ENCODE measurements at places on chromosomes 7 and 10.

- no peak for DNase-seq
Measured at GRCh38 chr7:2785071-2785500, 59.0 kb downstream of the GNA12 start.

DNA sequence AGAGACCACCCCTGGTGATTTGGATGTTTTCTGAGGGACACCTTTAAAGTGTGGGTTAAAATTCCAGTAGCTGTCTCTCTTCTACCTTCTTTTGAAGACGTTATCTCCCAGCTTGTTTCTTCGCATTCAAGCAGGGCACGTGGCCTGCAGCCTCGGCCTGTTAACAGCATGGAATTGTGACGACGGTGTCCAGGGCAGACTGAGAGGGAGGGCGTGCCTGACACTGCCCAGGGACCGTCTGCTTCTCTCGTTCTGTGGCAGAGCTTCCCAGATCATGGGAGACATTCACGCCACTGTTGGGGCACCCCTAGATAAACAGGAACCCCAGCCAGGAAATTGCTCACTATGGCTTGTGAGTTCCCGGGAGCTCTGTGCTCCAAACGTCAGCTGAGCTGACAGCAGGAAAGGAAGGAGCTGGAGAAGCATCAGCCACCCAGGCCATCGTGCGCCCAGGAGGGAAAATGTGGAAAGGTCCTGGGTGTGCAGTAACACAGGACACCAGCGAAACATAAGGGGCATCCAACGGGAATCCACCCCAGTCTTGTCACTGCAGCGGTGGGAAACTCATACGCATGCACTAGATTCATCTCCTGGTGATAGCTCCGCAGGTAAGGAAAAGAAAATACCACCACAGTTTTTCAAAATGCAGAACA is 41.1 kb upstream of the RBM33 start:
- no peak for DNase-seq

DNA sequence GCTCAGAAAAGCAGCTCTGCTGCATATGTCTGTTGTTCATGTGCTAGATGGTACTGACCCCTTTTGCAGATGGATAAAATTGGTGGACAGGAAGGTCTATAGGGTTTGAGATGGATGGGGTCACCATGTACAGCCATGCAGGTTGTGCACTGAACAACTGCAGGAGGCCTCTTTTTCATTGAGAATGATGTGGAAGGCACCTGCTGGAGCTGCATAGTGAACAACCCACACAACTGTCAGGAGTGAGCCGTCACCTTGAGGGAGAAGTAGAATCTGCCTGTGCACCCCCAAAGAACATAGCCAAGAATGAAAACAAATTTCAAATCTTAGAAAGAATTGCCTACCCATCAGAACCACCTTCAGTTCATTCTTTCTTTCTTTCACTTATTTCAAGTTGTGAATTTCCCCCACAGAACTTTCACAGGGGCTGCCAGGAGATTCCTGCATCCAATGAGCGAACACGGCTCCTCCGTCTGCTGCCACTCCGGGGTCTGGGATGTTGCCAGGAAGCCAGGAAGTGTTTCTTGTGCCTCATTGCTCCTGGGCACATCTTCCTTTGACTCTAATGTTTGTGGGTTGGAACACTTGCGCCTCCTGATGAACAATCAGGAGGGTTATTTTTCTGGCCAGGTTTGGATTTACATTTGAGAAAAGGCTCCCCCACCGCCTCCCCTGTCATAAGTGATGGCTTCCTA is 53.7 kb upstream of the DOCK1 start:
- DNase-seq = peak; percentile 21

- DNase-seq = no peak
Measured at GRCh38 chr10:28810057-28810870, 132.9 kb downstream of the BAMBI start.

DNA sequence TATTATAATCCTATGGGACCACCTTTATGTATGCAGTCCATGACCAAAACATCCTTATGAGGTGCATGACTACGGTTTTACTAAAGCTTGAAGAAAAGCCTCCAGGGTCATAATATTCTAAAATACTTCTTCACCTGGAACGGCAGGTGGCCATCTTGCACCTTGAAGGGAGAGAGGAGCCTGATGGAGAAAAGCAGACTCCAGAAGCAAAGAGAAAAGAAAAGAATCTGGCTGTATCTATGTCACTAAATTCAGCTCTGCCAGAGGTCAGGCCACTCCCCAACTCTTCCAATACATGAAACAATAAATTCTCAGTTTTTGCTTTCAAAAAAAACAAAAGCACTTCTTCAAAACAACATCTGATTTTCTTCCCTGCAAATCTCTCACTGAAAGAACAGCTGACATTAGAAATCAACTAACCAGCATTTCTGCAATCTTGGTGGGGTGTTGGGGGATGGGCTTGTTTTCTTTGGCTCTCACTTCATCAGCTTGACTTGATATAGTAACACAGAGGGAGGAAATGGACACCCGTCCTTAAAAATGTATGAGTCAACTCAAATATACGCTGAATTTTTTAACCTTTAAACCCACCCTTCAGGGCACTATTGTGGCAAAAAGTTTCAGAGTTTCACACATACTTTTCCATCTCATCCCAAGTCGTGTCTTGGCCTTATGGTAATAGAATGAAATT is 21.7 kb downstream of the HIBADH start:
- DNase-seq = no peak
